Activated naive CD4-positive, alpha-beta T cell treated with anti-CD3 and anti-CD28 coated beads, Interleukin-2, amount 50 U/mL, for 16 hours (primary cell): ENCODE measurements at places on chromosomes 11 and 22.

DNA sequence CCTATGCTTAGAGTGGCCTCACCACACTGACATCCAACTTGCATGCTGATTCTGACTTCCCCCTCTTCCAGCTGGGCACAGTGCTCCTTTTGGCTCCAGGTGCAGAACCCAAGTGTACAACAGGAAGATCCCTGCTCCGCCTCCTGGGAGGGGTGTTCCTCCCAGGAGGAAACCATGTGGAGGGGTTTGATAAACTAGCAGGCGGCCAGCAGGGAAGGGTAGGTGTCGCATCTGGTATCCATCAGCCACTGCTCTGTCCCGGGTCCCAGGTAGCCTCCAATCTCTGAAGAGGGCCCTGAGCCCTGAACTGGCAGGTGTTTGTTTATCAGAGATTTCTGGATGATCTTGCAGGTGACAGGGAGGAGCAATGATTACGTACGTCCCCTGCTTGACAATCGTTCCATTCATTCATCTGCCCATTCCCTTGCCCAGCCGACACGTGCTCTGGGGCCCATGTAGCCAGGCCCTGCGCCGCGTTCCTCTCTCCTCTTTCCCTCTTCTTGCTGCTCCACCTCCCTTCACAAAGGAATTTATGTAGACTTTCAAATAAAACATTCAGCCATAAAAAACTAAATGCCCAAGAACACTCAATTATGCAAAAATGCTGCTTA is 41.2 kb upstream of the MICAL2 start:
- DNase-seq = no peak

- DNase-seq = peak; percentile 19
Measured at GRCh38 chr22:41976961-41977566, 7.8 kb downstream of the SEPTIN3 start.

- DNase-seq = no peak
Measured at GRCh38 chr11:6269994-6270393, 10.4 kb downstream of the CCKBR start.

- DNase-seq = no peak
Measured at GRCh38 chr11:86641537-86642261, 30.7 kb downstream of the ME3 start.

GRCh38 chr11:68825571-68825970 is 16.1 kb downstream of the CPT1A start:
- peak; percentile 38 for DNase-seq

GRCh38 chr22:30685178-30685577 is 9.5 kb upstream of the OSBP2 start:
- no peak for DNase-seq

DNA sequence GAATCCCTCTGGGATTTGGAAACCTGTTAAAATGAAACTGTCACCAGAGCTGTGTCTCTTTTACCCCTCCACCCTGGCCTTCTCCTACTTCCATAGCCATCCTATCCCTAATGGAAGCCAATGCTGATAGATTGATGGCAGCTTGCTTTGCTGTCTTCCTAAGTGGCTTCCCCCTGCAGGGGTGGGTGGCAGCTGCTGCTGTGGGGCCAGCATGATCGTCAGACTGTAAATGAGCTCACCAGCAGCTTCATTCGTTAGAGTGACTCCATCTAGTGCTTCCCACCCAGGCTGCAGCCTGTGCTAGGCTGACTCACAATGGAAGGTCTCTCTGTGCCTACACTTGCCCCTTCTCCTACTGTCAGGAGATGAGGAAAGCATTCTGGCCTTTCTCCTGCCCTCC is 311.0 kb downstream of the BUD13 start:
- DNase-seq = no peak

- DNase-seq = no peak
Measured at GRCh38 chr11:16030664-16031063, 325.7 kb downstream of the SOX6 start.

DNA sequence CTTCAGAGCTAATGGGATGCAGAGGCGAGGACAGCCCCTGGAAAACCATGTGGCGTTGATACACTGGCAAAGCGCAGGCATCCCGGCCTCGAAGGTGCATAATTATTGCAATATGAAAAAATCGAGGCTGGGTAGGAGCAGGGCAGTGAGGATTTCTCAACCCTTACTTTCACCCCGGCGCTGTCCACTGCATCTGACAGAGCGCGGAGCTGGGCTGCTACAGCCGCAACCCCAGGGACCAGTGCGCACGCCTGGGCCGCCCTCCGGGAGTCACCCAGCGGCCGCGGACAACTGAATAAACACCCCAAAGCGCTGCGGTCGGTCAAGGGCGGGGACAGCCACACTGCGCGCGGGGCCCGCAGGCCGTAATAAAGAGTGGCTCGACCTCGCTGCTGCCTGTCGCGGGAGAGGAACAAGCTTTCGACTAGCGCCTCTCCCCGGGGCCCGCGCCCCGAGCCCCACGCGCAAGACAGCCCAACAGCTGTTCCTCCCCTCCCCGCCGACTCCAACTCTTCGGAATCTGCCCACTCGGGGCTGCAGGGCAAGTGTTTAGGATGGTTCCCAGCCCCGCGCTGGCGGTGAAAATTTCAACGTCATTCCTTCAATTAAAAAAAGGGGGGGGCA is 3.6 kb upstream of the WT1 start:
- DNase-seq = no peak

DNA sequence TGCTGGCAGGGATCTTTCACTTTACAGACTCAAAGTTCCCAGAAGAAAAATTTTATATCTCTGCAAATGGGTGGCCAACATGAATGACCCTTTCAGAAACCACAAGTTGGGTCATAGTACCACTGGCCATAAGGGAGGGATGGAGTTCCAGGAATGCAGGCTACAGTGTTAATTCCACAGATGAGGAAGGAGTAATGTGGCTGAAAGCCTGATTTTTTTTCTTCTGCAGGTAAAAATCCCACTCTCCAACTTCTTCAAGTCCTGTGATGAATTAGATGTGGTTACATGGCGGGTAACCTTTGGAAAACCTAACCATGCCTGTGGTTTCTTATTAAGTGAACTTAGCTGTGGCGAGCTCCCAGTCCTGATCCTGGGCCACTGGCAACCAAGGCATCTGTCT is 103.2 kb downstream of the SLC1A2 start:
- no peak for DNase-seq

DNA sequence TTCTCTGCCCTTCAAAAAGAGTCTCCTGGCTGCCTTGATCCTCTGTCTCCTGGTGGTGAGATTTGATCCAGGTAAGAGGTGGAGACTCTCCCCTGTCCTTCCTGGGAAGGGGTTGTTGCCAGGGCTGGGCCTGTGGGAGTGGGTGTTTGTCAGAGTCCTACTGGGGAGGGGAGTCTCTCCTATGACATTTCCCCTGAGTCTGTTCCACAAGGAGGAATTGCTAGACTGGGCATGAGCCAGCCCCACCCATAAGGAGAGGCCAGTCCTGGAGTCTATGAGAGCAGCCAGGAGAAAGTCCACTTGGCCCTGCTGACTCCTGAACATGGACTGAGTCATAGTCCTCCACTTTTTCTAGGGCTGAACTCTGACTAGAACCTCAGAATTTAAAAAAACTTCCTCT is 7.4 kb downstream of the PEX26 start:
- DNase-seq = no peak

- no peak for DNase-seq
Measured at GRCh38 chr11:105609341-105609781, 512 bp upstream of the GRIA4 start.

DNA sequence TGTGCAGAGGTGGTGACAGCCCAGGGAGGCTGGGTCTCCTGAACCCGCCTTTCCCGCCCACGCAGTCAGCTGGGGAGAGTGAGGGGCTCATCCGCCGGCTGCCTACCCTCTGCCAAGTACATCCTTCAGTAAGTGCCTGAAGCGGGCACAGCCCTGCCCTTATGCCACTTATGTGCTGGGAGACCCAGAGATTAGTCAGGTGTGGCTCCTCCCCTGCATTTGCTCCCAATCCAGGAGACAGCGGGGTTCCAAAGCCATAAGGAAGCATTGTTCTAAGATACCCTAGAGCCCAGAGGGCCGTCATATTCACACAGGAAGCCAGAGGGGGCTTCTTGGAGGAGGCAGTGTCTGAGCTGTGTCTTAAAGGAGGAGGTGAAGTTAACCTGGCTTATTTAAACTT is 5.8 kb upstream of the PPP6R3 start:
- no peak for DNase-seq

DNA sequence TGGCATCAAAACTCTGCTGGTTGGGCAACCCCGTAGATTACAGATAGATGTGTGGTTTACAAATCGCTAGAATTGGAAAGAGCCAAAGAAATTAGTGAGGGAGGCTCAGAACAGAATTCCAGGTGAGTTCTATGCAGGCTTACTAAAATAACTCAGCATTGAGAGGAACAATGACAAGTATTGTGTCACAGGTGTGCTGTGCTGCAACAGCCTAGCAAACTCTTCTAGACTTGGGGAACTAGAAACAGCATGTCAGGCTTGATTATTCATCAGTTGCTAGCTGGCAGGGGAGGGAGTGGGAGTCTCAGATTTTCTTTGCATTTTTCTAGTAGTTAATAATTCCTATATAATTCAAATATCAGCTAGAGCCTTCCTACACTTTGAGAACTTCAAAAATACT is 26.3 kb upstream of the RASD2 start:
- no peak for DNase-seq

GRCh38 chr11:82790723-82791484 is 57.2 kb upstream of the FAM181B start:
- no peak for DNase-seq

DNA sequence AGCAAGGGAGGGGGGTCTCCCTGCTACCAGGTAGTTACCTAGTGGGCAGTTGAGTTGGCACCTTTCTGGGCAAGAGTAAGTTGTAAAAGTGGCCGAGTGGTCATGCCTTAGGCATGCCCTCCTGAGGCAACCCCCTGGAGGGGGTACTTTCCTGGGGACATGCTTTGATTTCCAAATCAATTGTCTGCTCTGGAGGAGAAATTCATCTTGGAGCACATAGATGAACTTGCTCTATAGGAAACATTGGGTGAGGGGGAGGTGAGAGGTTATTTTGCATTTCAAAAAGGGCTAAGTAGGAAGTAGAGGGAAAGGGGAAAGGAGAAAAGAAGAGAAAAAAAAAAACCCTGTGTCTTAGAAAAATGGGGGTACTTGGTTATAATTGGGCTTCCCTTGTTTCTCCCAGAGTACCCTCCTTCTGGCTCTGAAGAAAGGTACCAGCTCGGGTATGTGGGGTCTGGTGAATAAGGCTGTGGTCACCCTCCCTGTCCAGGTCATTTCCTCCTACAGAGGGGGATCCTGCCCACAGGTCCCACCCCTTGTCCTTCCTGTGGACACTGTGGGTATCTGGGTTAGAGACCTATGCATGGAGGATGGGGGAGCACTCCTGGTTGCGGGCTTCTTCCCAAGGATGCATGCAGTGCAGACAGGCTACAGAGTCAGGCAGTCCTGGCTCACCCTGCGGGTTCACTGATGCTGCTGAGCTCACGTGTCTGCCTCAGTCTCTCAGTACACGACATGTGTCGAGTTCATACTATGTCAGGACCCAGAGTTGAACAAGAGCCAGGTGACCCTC is 193.5 kb downstream of the MYO18B start:
- no peak for DNase-seq

DNA sequence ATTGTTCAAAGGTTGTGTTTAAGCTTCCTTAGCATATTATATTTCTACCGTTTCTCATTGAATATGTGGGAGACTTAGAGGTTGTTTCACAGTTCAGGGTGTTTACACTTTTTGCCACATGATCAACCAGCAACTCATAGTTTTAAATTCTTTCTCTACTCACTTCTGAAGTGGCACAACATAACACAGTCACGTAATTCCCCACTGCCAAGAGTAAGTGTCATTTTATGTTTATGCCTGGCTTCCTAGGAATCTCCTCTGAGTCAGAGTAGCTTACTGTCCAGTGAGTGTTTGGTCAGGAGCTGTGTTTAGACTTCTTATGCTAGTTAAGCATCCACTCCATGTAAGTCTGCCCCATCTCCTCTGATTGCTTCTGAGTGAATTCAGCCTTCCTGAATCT is 520.8 kb upstream of the KIRREL3 start:
- no peak for DNase-seq

- DNase-seq = no peak
Measured at GRCh38 chr11:8683115-8683807, 669 bp downstream of the RPL27A start.

DNA sequence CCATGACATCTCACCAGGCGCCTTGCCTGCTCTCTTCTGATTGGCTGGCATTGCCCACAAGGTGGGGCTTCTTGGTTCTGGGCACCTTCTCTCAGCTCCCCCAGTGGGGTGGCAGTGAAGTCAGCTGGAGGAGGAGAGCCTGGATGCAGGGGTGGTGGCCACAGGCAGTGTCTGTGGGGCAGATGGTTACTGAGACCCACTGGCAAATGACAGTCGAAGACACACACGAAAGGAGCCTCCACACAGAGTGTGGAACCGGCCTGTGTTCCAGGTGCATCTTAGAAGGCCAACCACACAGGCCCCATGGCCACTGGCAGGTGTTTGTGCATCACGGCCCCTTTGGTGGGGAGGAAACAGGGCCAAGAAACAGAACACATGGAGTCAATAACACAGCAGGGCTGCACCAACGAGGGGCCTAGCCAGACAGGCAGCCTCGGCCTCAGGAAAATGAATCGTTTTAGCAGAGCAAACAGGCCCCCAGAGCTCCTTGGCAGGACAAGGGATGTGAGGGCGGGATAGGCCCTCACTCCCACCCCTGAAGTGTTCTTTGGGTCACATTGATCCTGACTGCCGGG is 683.4 kb downstream of the TBC1D22A start:
- DNase-seq = no peak

GRCh38 chr22:47767403-47767802 is 1005.0 kb downstream of the TBC1D22A start:
- DNase-seq = no peak

- no peak for DNase-seq
Measured at GRCh38 chr22:39312410-39312809, 7.0 kb downstream of the RPL3 start.

- no peak for DNase-seq
Measured at GRCh38 chr22:37734964-37735451, 38.2 kb downstream of the TRIOBP start.

DNA sequence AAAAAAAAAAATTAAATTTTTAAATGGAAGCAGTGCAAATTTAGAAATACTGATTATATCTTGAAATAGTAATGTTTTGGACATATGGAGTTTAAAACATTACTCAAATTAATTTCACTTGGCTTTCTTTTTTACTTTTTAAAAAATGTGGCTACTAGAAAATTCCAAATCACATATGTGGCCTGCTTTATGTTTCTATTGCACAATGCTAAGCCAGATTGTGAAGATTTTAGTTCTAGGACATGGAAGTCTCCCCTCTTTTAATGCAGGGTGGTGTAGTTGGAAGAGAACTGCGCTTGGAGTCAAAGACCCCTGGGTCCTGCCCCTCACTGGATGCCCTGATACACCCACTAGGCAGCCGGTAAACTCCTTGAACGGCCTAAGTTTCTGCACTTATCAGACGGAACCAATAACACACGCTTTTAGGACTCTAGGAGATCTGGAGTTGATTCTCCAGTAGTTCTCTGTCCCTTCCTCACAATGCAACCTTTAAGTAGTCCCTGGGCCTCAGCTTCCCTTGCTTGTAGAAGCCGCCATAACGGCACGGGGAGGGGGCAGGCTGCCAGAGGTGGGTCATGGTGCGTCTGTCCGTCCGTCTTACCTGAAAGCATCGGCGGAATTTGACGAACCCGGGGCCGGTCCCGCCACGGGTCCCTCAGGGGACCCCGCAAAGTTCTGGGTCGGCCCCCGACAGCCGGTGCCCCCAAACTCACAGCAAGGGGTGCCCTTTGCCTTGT is 505 bp downstream of the FAM227A start:
- DNase-seq = no peak
